ENCODE measurements at places on chromosomes 1 and 21.

GRCh38 chr1:46530791-46531409, 20.5 kb downstream of the KNCN start:
- no peak for DNase-seq

GRCh38 chr1:165842671-165843129, 15.3 kb downstream of the UCK2 start:
- peak; percentile 12 for DNase-seq

DNA sequence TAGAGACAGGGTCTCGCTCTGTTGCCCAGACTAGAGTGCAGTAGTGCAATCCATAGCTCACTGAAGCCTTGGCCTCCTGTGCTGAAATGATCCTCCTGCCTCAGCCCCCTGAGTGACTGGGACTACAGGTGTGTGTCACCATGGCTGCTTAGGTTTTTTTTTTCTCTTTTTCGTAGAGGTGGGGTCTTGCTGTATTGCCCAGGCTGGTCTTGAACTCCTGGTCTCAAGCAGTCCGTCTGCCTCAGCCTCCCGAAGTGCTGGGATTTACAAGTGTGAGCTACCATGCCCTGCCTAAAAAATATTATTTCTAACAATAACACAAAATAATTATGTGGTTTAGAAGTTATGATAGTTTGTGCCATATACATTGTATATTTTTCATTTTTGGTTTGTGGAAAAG, 9.9 kb downstream of the CAMTA1 start:
- DNase-seq: no peak

DNA sequence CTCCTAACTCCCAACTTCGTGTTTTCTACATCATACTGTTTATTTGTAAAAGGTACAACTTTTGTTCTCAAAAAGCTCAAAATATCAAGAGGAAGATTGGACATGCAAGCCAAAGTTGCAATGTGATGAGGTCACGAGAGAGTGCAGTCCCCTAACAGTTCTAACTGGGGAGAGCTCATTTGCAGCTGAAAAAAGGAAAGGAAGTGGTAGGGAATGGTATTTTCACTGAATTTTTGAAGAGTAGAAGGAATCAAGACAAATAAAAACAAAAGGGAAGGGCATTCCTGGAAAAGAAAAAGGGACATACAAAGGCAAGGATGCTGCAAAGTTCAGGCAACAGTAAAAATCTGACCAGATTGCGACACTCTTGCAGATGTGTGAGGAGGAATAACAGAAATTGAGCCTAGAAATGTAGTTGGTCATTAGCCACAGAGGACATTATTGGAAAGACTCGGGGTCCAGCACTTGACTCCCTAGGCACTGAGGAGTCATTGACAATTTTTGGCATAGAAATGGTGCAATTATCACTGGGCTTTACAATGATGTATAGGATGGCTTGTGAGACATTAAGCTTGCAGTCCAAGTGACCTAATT, 67.9 kb downstream of the TBX15 start:
- no peak for DNase-seq

DNA sequence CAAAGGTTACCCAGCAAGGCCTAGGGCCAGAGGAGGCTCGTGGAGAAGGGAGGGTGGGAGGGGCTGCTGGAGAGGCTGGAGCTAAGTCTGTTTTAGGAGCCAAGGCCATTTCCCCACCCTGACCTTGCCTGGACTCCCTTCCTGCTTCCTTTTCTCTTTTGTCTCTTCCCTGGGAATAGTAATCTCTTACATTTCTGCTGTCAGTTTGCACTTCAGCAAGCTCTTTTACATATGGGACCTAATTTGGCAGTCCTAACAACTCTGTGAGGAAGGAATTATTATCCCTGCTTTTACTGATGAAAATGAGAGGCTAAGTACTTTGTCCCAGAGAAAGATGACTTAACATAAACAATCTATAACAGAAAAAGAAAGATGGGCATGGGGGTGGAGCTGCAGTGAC, 13.8 kb downstream of the OPTC start:
- no peak for DNase-seq

GRCh38 chr1:44651069-44651468, 23.2 kb downstream of the TMEM53 start:
- no peak for DNase-seq

DNA sequence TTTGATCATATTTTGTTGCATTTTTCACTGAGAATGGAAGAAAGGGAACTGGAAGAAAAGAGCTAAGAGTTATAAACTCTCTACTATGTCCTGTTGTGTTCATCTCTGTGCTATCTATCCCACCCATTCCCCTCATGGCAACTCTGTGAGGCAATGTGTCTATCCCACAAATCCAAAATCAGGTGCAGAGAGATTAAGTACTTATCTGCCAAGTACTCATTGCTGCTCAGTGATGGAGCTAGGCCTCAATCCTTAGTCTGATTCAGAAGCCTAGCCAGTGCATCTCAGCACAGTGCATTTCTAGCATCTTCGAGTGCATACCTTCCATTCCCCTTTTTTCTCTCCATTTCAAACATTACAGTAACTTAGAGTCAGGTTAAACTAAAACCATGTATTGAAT, 270.6 kb downstream of the TPR start:
- DNase-seq: no peak

DNA sequence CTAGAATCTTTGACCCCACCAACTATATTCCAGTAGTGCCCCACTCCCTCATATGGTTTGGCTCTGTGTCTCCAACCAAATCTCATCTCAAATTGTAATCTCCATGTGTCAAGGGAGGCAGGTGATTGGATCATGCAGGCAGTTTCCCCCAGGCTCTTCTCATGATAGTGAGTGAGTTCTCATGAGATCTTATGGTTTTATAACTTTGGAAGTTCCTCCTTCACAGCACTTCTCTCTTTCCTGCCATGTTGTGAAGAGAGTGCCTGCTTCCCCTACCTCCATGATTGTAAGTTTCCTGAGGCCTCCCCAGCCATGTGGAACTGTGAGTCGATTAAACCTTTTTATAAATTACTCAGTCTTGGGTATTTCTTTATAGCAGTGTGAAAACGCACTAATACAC, 7.7 kb upstream of the SAMD13 start:
- DNase-seq: no peak

DNA sequence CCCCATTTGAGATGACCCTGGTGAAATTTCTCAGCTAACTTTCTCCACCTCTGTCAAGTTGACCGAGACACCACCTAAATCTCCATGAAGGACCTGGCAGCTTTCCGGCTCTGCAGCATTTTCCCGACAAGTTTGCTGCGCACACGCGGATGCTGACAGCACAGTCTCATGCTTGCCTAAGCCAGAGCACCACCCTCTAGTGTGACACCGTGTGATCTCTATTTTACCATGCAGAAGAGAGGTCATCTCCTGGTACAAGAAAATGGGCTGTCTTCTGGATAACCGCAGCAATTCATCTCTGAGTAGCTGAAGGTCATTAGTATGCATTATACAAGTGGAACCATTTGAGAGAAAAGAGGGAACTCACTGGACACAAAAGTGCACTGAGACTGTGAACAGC, 38.9 kb upstream of the H6PD start:
- no peak for DNase-seq

DNA sequence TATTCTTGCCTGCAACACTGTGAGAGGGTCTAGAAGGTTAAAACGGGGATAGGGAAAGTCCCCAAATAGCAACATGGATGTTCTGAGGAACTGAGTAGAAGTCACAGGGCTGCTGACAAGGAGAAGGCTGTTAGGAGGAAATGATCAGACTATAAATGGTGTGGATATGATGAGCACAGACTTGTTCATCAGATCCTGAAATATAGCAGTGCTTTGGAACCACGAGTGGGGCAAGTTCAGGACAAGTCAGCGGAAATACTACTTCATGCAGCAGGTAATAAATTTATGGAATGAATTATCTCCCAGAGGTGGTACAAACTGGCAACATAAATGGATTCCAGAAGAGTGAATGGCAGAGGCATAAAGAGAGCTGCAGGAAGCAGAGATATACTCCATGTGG, 3.2 kb upstream of the KIAA0040 start:
- DNase-seq: no peak

GRCh38 chr1:66343569-66344325, 190.2 kb upstream of the SGIP1 start:
- no peak for DNase-seq

GRCh38 chr1:23555270-23555985, 3.9 kb downstream of the ID3 start:
- peak; percentile 41 for DNase-seq

GRCh38 chr21:34797921-34798535, 129.2 kb downstream of the CLIC6 start:
- DNase-seq: no peak

DNA sequence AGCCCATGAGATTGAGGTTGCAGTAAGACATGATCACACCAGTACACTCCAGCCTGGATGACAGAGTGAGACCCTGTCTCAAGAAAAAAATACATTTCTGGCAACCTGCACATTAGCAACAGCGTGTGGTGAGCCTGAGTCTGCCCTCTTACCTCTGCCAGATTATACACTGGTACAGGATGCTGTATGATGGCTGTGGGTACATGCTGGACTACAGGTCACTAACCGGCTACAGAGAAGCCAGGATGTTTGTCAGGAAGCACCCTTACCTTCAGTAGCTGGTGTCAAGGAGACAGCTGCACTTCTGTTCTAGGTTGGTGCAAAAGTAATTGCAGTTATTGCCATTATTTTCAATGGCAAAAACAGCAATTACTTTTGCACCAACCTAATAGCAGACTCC, 575.7 kb downstream of the NPHP4 start:
- no peak for DNase-seq

DNA sequence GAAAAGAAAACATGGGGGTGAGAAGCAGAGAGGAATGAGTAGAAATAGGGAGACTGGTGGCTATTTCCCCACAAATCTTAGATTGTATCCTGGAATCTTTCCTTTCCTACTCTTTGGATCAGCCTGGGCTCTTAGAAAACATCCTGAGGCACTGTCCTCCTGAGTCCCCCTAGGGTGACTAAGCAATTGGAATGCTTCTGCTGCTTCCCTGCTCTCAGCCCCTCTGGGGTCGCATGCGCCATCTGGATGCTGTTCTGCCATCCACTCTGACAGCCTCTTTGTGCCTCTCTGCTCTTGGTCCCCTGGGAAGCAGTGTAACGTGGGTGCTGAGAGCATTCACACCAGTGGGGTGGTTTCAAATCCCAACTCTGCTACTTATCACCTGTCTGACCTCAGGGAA, 443.0 kb downstream of the SIPA1L2 start:
- DNase-seq: no peak

- DNase-seq: no peak
These were observed 52.3 kb upstream of the LBR start for GRCh38 chr1:225479996-225480720.

- peak; percentile 78 for DNase-seq
These were observed 5.0 kb downstream of the SRARP start for GRCh38 chr1:16009030-16009460.

- DNase-seq: no peak
These were observed 26.5 kb upstream of the IFI16 start for GRCh38 chr1:158983235-158983634.

DNA sequence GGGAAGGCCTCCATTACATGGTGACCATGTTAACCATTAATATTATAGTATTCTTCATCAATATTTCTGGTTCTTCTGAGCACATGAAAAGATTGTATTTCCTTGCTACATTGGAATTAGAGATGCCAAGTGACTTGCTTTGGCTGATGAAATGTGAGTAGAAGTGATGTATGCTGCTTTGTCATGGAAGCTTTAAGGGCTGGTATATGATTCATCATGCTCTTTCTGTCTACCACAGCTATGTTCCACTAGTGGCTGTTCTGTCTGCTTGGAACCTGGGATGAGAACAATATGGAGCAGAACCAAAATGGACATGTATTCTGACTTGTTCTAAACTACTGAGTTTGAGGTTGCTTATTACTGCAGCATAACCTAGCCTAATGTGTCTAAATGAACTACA, 163.3 kb downstream of the TM2D1 start:
- DNase-seq: no peak

- DNase-seq: no peak
These were observed 95.1 kb upstream of the ARHGEF16 start for GRCh38 chr1:3359351-3359750.

DNA sequence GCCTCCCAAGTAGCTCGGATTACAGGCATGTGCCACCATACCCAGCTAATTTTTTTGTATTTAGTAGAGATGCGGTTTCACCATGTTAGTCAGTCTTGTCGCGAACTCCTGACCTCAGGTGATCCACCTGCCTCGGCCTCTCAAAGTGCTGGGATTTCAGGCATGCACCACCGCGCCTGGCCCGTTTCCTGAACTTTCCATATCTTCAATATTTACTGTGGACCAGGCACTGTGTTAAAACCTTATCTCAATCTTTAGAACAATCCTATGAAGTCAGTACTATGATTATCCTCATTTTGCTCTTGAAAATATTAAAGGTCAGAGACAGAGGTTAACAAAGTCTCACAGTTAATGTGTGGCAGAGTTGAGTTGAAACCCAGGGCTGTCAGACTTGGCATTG, 1.6 kb upstream of the ADCY10 start:
- DNase-seq: no peak

DNA sequence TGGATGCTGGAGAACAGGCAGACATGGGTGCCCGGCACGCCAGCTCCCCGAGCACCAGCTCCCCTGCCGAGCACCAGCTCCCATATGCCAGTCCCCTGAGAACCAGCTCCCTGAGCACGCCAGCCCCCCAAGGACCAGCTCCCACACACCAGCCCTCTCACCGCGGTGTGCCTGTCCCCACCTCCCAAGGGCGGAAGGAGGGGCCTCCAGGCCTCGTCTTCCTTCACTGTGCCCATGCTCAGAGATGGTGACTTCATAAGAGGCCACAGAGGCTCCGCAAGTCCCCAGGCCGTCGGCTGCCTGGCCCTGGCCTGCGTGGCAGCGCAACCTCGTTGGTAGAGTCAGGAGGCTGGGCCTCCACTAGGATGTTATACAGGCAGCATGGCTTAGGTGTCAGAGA, 69.1 kb downstream of the AGPAT3 start:
- DNase-seq: no peak

DNA sequence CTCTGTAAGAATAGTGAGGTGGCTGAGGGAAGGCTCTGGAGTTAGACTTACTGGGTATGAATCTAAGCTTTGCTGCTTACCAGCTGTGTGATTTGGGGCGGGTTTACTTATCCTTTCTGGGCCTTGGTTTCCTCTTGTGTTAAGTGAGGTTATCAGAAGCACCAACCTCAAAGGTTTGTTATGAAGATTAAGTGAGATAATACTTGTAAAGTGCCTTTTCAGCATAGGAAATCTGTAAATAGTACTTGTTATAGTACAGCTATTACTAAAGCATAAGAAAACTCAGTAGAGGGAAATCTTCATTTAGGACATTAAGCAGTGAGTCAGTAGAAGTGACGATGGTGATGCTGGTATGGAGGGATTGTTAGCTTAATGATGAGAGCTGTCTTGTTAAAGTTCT, 12.1 kb downstream of the HHAT start:
- DNase-seq: peak; percentile 21
